ENCODE measurements at places on chromosomes 16 and 17. TPM values are rescaled to one million over a fixed set of nuclear protein-coding genes. Genes with fewer than 3 reads are reported as not detected.

GRCh38 chr16:63129411-63130125, 1093.3 kb upstream of the CDH8 start:
- no peaks in the 10 kb centered on the region for H3K4me1 ChIP-seq
- H3K27ac ChIP-seq: no peak overlapping the region
- H3K4me3 ChIP-seq: no peak overlapping the region
- H3K36me3 ChIP-seq: no peaks in the 10 kb centered on the region

The VMO1 gene
- 1.4 TPM for total RNA-seq

DNA sequence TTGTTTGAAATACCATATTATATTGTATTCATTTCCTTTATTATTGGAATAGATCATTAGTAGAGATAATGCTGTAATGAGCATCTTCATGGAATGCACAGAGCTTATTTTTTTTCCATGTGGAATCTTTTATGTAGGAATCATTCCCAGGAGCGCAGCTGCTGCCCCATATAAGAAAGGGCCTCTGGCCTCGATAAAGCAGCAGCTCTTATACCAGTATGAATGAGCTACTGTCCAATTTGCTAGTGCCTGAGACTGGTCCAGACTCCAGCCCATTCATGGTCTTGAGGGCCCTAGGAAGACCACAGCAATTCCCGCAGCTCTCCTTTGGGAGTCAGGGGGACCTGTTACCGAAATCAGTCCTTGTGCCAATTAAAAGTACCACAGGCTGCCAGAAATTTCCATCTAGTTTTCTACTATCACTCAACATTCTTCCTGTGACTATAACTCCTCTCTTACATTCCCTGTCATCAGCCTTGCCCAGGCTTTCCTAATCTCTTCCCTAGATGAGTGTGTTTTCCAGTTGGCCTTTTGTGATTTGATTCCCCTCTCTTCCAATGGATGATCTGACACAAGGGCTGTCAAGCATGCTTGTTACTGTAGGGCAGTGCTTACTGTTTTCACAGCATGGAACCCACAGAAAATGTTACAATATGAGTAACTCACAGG, 1.9 kb downstream of the ZNF843 start:
- H3K4me3 ChIP-seq: no peak overlapping the region
- peaks cover 5% of the 10 kb centered on the region for H3K4me1 ChIP-seq
- no peaks in the 10 kb centered on the region for H3K27me3 ChIP-seq
- DNase-seq: no peak
- H3K36me3 ChIP-seq: no peaks in the 10 kb centered on the region
- H3K27ac ChIP-seq: no peak overlapping the region

GRCh38 chr16:2058872-2059271, 11.1 kb downstream of the TSC2 start:
- no peaks in the 10 kb centered on the region for H3K4me1 ChIP-seq
- no peak overlapping the region for H3K4me3 ChIP-seq
- DNase-seq: no peak
- no peaks in the 10 kb centered on the region for H3K27me3 ChIP-seq
- H3K36me3 ChIP-seq: peaks cover 86% of the 10 kb centered on the region

DNA sequence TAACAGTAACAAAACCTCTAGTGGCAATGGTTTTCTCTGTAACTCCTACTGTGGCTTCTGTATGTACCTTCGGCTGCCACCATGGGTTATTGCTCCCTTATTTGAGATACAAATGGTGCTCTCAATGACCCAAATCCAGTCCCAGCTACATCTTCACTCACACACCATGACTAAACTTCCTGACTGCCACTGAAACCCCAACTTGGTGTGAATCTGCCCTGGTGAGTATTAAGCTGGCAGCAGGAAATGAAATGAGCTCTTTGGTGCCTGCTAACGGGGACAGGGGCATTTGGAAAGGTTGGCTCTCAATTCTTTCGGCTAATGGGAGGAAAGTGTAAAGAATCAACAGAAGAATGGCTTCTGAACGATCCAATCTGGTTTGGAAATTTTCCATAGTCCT, 7.5 kb upstream of the SLC35B1 start:
- no peaks in the 10 kb centered on the region for H3K4me1 ChIP-seq
- no peak overlapping the region for H3K4me3 ChIP-seq
- H3K27me3 ChIP-seq: no peaks in the 10 kb centered on the region
- no peak overlapping the region for H3K27ac ChIP-seq

DNA sequence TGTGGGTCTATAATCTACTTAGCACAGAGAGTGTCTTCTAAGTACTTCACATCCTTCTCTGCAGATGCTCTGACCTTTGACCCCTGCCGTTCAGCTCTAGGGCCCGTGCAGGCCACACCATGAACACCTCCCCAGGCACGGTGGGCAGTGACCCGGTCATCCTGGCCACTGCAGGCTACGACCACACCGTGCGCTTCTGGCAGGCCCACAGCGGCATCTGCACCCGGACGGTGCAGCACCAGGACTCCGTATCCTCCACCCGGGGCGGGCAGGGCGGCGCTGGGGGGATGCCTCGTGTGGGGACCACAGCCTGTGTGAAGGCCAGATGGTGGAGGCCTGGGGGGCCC, 686 bp downstream of the MLST8 start:
- peaks cover 19% of the 10 kb centered on the region for H3K4me1 ChIP-seq
- peak overlapping the region; percentile 79 for H3K4me3 ChIP-seq
- peak overlapping the region; percentile 93 for H3K27ac ChIP-seq
- DNase-seq: no peak

The METTL26 gene
- 138 TPM for total RNA-seq

DNA sequence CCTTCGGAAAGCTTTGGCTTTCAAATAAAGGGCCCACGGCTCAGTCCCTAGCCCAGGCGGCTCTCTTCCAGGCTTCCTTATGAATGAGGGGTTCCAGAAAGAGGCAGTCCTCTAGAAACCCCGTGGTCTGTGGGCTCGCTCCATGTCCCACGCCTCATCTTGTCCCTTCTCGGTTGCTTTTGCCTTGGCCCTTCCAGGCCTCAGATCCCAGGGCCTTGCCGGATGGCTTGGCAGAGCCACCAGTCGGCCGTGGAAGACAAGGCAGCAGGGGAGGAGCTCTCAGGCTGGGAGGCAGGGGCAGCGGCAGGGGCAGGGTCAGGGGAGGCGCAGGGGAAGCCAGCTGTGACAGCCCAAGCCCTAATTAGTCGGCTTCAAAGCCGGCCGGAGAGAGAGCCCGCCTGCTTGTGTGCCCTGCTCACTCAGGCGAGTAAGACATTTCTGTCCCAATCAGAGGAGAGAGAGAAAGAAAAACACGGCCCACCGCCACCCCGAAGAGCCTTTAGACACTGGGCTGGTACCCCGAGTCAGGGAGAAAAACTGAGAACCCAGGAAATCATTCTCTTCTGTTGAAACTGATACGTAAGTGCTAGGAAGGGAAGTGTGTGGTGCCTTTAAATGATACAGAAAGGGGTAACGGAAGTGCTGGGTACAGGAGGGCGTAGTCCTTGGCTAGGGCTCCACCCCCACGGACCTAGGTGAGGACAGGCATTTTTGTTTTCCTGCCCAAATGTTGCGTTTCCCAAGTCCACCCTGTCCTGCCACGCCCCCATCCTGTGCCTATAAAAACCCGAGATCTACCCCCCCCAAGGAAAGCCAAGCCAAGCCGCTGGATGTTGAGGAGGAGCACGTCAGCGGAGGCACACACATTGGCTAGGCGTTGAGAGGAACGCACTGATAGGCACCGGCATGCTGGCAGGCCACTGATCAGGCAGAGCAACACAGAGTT, 27.8 kb upstream of the MEIOC start:
- H3K27ac ChIP-seq: no peak overlapping the region
- peaks cover 7% of the 10 kb centered on the region for H3K27me3 ChIP-seq
- no peaks in the 10 kb centered on the region for H3K36me3 ChIP-seq
- no peak for DNase-seq
- no peaks in the 10 kb centered on the region for H3K4me1 ChIP-seq

The KRT20 gene
- not detected for total RNA-seq

The GRAPL gene
- total RNA-seq: not detected

The CES3 gene
- total RNA-seq: 1.5 TPM

The KIF2B gene
- total RNA-seq: not detected

The TP53TG3B gene
- not detected for total RNA-seq

- no peak for DNase-seq
- H3K4me3 ChIP-seq: no peak overlapping the region
- no peak overlapping the region for H3K27ac ChIP-seq
- H3K4me1 ChIP-seq: peaks cover 18% of the 10 kb centered on the region
- no peaks in the 10 kb centered on the region for H3K27me3 ChIP-seq
Observed at GRCh38 chr16:12289175-12290063, 312.9 kb downstream of the SNX29 start.

Measured in suprapubic skin (tissue), 4 donors.